CD8-positive, alpha-beta T cell (primary cell): ENCODE measurements at places on chromosomes 3 and 15. TPM values are rescaled to one million over a fixed set of nuclear protein-coding genes. Genes with fewer than 3 reads are reported as not detected.

- no peak for DNase-seq
Observed at GRCh38 chr3:167110901-167111300, 269.2 kb downstream of the ZBBX start.

Gene VPS13C
- 59.4 TPM for total RNA-seq

Gene NR2E3
- not detected for total RNA-seq

DNA sequence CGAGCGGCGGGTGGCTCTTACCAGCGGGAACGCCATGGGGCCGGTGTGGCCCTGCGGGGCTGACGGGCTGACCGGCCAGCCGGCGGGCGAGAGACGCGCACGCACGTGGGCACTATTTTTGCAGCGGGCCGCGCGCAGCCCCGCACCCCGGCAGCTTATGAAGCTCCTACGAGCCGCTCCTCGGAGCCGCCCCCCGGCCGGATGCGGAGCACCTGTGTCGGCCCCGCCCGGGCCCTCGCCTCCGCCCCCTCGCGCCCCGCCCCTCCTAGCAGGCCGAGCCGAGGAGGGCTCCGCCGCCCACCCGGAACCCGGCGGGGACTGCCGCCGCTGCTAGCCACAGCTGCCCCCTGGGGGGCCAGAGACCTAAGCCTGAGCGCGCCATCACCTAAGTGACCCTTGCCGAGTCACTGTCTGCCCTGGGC lies 683 bp upstream of the CPEB1 start:
- peak; percentile 66 for DNase-seq

- DNase-seq: no peak
Observed at GRCh38 chr3:156749244-156749643, 74.9 kb downstream of the TIPARP start.

- DNase-seq: no peak
Observed at GRCh38 chr3:70006089-70006488, 6.6 kb downstream of the SAMMSON start.

Gene SLC22A13
- total RNA-seq: 0.16 TPM

- no peak for DNase-seq
Observed at GRCh38 chr3:339351-339750, 142.8 kb downstream of the CHL1 start.

Gene EFHB
- 1.9 TPM for total RNA-seq

DNA sequence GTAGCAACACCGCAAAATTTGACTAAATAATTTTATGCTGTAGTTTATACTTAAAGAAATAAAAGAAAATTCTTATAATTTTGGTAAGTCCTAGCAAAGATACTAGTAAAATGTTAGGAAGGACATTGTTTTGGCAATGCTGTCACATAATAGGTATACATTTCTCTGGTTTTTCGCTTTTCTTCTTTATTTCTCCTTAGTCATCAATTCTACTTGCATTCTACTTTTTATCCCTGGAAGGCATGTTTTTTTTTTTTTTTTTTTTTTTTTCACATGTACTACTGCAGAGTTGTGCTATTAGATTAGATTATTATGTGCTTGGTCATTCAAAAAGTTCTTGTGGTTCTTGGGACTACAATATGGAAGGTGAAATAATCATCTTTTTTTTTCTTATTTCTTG lies 1421.2 kb downstream of the SI start:
- DNase-seq: no peak

Gene RETNLB
- total RNA-seq: not detected

Gene GFM1
- total RNA-seq: 34.7 TPM

Gene LRRC58
- 16.1 TPM for total RNA-seq

GRCh38 chr3:146803745-146804144 lies 198.6 kb upstream of the PLSCR5 start:
- no peak for DNase-seq

Gene CCDC13
- 0.44 TPM for total RNA-seq

Gene SLITRK3
- not detected for total RNA-seq

Gene PROS1
- total RNA-seq: not detected

Gene BCHE
- total RNA-seq: not detected

Gene DPPA2
- total RNA-seq: not detected

Gene SLC12A1
- not detected for total RNA-seq

DNA sequence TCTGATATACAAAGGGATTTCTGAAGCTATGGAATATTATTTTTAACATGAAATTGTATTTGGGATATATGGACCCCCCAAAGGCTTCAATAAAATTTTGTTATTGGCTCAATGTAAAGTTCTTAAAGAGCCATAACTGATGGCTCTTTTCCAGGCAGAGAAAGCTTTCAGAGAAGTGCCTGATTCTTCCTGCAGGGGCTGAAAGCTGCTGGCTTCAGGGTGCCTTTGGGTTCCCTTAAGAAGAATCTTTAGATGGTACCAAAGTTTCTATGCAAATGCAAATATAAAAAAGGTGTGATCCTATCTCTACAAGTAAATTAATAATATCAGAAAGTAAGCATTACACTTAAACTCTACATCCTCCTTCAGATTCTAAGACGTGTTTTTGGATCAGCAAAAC lies 72.6 kb downstream of the NR2F2 start:
- DNase-seq: no peak

Gene SLC22A14
- not detected for total RNA-seq

DNA sequence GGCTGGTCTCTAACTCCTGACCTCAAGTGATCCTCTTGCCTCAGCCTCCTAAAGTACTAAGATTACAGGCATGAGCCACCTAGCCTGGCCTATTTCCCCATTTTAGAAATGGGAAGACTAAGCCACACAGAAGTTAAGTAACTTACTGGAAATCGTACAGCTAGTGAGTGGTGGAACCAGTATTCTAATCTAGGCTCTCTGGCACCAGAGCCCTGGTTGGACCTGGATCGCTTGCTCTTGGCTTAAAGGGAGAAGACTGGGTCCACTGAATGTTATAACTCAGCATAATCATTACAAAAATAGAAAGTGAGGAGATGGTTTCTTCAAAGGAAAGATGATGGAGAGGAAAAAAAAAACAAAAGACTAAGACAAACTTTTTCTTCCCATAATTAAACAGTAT lies 37.4 kb upstream of the CNTN3 start:
- DNase-seq: no peak

DNA sequence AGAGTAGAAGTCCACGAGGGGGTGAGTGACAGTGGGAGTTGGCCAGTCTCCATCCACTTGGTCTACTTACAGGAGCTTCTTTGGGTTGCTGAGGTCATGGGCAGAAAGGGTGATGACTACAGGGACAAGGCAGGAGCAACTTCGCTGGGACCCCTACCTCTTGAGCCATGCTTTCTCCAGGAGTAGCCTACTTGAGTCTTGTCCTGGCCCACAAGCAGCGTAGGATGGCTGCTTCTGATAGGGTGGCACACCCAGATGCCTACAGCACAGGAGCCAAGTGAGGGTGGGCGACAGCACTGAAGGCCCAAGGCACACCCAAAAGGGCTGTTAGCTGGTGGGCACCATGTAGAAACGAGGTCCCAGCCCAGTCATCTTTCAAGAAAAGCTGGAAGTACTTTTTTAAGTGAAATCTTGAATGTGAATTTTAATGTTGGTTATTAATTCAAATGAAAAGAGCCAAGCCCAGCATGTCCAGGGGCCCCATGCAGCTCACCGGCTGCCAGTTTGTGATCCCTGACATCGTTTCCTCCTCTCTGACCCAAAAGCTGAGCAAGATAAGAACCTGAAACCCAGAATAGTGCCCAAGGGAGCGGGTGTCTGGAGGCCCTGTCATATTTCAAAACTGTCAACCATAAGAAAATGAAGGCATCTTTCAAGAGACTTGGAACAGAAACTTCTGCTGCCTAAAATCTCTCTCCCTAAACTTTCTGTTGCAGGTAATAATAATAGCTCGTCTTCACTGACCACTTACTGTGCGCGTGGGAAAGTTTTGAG lies 2.2 kb upstream of the CPEB1 start:
- DNase-seq: no peak

Gene MB21D2
- 1.4 TPM for total RNA-seq

DNA sequence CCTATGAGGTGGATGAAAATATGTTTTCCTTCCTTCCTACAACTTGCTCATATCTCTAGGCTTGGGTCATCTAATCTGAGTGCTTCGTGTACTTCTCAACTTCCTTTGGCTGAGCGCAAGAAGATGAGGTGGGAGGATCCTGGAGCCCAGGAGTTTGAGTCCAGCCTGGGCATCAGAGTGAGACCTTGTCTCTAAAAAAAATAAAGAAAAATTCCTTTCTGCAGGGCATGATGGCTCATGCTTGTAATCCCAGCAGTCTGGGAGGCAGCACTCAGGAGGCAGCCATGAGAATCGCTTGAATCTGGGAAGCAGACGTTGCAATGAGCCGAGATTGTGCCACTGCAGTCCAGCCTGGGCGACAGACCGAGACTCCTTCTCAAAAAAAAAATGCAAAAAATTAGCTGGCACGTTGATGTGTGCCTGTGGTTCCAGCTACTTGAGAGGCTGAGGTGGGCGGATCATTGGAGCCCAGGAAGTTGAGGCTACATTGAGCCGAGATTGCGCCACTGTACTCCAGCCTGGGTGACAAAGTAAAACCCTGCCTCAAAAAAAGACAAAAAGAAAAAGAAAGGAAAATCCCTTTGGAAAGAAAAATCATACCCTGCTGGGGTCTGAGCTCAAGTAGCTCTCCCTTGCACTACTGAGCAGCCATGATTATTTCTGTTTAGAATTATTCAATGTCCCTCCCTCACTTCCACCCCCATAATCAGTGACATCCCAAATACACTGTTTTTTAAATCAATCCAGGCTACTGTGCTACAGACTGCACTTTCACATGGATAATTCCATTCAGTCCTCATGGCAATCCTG lies 28.0 kb upstream of the RAB11A start:
- DNase-seq: no peak
